ENCODE measurements at places on chromosomes 16 and 17.

DNA sequence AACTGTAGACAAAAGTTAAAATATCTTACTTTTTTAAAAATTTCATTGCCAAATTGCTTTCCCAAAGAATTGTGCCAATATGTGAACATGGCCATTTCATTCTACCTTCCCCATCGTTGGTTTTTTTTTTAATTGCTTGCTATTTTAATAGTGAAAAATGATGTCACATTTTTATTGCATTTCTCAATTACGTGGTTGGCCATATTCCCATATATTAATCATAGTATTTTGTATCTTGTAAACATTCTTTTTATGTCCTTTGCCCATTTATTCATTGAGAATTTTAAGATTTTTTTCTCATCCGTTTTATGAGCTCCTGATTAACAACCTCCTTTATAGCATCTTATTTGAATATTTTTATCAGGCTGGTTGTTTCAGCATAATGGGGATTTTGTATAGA, 7.2 kb downstream of the OMG start:
- no peak for DNase-seq

GRCh38 chr17:32488604-32489180, 1.9 kb downstream of the CDK5R1 start:
- no peak for DNase-seq

DNA sequence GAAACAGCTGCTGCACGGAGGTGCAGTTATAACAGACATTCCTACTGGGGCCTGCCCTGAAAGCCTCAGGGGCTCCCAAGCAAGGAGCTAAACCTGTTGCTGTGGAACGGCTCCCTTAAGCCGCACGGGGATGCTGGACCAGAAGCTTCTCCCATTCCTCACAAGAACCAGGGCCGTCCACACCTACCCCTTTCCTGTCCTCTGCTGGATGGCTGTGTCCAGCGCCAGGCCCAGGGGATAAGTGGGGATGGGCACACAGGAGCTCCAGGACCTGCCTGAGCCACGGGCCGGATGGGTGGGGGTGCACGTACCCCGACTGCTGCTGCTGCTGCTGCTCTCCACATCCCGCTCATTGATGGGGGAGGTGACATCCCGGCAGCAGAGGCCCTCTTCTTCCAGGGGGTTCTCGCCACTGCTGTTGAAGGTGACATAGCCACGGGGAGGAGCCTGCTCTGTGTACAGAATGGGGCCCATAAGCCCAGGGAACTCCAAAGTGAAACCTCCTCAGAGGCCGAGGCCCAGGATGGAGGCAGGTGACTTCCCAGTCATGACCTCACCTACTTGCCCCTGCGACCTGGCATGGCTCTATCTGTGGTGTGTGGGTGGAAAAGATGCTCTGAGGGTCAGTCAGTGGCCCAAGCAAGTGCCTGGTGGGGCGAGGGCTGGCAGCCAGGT, 8.6 kb downstream of the NUDT16L1 start:
- no peak for DNase-seq

DNA sequence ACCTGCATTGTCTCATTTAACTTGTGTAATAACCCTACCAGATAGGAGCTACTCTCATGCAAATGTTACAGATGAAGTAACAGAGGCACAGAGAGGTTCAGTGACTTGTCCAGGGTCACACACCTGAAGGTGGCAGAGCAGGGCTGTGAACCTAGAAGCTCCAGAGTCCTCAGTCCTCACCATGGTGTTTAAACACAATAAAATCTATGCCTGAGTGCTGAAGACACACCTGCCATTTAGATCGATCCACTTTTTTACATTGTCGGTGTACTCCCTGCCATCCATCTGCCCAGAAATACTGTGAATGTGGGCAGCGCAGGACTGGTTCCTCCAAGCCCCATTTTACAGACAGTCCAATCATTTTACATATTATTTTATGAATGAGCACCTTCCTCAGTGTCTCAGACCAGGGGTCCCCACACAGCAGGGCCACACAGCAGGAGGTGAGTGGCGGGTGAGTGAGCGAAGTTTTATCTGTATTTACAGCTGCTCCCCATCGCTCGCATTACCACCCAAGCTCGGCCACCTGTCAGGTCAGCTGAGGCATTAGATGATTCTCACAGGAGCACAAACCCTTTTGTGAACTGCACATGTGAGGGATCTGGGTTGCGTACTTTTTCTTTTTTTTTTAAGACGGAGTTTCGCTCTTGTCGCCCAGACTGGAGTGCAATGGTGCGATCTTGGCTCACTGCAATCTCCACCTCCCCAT, 5.6 kb downstream of the IL4R start:
- DNase-seq: no peak

DNA sequence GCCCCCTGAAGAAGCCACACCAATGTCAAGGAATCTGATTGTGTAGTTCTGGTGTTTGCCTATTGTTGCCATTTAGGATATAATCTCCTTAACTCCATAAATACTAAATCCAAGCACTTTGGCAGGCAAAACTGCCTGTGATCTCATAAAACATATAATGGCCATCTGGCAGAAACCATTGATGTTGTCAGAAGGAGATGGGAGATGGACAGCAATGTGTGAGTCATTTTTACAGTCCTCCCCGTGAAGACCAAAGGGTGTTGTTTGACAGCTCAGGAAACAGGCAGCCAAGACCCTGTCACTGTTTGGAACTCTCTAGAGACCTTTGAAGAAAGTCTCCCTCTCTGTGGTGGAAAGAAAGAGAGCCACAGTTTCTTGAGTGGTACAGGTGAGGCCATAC, 454.1 kb downstream of the HS3ST3B1 start:
- DNase-seq: no peak

- no peak for DNase-seq
Observed at GRCh38 chr16:57882792-57883191, 80.5 kb upstream of the KIFC3 start.

DNA sequence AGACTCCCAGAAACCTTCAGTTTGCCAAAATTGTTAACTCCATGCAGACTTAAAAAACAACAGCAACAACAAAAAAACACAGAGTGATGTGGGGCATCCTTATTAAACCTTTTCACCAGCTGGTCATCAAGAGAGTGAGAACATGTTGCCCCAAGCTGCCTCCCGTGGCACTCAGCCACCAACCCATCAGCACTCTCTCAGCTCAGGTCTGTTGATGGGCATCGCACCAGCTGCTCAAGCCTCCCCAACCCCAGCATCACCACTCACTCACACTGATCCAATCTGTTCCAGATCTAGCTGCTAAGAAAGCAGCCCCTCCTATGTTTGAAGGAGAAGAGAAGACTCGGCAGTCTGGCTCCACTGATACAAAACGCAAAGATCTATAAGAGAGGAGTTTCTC, 46.8 kb downstream of the SLC39A11 start:
- DNase-seq: no peak

- DNase-seq: no peak
Observed at GRCh38 chr16:3519581-3519980, 18.8 kb downstream of the CLUAP1 start.

GRCh38 chr17:28738680-28739384, 5.0 kb upstream of the TRAF4 start:
- no peak for DNase-seq

- no peak for DNase-seq
Observed at GRCh38 chr16:66155933-66156332, 210.6 kb upstream of the CDH5 start.

DNA sequence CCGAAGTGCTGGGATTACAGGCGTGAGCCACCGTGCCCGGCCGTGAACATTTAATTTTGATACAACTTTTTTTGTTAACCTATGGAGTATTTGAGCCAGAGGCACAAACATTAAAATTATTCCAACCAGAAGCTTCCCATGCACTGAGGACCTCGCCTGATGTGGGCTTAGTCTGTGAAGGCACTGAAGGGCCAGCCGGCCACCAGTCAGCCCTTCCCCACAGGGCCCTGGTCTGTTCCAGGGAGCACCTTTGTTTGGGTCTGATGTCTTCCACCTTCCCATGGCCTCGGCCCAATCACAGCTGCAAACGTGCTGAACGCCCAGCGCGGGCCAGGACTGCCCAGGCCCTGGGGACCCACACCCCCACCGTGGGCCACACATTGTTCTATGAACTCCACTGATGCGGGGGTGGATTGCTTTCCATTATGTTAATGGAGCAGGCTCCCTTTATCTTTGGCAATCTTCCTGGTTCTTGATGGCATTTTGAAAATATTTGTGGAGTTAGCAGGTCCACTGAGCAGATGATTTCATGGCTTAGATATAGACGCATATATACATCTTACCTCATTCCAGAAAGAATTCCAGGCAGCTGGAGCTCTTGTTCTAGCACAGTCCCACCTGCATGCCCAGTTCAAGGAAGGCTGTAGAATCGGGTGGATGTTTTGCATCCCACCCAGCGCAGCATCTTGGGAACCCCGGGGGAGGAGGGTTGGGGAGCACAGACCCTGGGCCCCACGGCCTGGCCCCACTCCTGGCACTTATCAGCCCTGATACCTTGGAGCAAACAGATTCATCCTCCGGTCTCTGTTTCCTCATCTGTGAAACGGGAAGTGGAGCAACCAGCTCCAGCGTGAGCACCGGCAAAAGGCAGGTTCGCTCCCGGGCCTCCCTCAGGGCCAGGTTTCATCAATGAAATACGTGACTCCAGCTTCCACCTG, 14.5 kb downstream of the SPIRE2 start:
- DNase-seq: no peak

GRCh38 chr17:63189082-63189481, 223.0 kb downstream of the TANC2 start:
- DNase-seq: no peak

GRCh38 chr17:69857412-69857835, 217.6 kb upstream of the KCNJ16 start:
- no peak for DNase-seq

GRCh38 chr16:52555572-52555971, 8.6 kb upstream of the TOX3 start:
- DNase-seq: no peak

- DNase-seq: no peak
Observed at GRCh38 chr17:40750391-40750790, 4.7 kb downstream of the KRT25 start.

GRCh38 chr17:27896701-27897100, 3.5 kb upstream of the LYRM9 start:
- no peak for DNase-seq

- no peak for DNase-seq
Observed at GRCh38 chr17:44236444-44236991, 17.0 kb upstream of the UBTF start.

- no peak for DNase-seq
Observed at GRCh38 chr16:85820604-85821372, 21.3 kb downstream of the COX4I1 start.

DNA sequence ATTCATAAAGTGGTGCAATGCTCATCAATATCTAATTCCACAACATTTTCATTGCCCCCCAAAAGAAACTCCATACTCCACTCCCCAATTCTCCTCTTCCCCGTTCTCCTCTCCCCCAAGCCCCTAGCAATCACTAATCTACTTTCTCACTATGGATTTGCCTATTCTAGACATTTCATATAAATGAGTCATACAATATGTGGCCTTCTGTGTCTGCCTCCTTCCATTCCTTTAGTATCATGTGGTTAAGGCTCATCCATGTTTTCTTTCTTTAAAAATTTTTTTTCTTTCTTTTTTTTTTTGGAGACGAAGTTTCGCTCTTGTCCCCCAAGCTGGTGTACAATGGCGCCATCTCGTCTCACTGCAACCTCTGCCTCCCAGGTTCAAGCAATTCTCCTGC, 56.3 kb upstream of the HAS3 start:
- no peak for DNase-seq

DNA sequence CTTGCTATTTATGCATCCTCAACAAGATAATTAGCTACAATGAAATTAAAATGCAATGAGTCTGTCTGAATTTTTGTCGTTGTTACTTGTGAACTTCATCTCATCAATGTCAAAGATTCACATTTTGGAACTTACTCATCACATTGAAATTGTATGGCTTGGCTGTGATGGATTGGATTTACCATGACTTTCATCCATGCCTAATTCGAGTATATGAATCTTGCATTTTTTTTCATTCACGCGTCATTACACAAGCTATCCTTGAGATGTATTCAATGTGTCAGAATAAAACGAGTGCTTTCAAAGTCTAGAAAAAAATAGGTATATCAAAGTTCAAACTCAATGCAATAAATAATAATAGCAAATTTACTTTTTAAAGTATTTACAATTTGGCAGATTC, 265.3 kb downstream of the MAP2K6 start:
- DNase-seq: no peak
